ENCODE measurements at places on chromosomes 7 and 10.

DNA sequence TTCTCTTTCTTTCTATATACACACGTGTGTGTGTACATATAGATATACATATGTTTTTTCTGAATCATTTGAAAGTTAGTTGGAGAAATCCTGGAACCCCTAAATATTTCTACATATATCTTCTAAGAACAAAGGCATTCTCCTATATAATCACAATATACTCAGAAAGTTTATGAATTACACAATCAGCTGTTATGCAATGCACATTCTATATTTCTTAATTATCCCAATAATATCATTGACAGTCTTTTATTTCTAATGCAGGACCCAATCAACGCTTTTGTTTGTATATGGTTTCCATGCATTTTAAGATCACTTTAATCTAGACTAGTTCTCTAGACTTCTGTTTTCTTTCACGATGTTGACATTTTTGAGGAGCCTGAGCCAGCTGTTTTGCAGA lies 27.7 kb upstream of the ZNF746 start:
- DNase-seq: no peak

DNA sequence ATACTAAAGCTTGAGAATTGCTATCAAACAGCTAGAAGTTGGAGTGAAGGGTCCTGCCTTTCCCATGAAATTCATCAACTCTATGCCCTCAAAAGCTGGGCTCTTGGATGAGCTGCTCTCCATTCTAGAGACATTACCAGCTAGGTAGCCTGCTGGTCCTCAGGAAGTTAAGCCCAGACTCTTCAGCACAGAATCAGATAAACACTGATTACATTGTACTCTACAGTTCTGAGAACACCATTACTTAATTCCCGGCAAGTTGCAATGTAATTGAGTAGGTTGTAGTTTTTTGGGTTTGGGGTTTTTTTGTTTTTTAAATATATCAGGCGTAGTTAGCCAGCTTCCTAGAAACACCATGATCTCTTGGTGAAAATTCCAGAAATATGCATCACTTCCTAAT lies 84.1 kb upstream of the PIK3CG start:
- no peak for DNase-seq

- DNase-seq: no peak
Observed at GRCh38 chr10:7100032-7100702, 310.7 kb downstream of the SFMBT2 start.

GRCh38 chr10:113183573-113183972 lies 233.5 kb downstream of the TCF7L2 start:
- DNase-seq: no peak
